Stimulated activated CD8-positive, alpha-beta memory T cell treated with anti-CD3 and anti-CD28 coated beads, Interleukin-12 subunit alpha, Interleukin-12 subunit beta, amount 100 ng/mL, for 1 hour (primary cell): ENCODE measurements at places on chromosomes 3 and 15.
A peak's percentile ranks its signal among the peaks of the same experiment; 100 is the strongest.

DNA sequence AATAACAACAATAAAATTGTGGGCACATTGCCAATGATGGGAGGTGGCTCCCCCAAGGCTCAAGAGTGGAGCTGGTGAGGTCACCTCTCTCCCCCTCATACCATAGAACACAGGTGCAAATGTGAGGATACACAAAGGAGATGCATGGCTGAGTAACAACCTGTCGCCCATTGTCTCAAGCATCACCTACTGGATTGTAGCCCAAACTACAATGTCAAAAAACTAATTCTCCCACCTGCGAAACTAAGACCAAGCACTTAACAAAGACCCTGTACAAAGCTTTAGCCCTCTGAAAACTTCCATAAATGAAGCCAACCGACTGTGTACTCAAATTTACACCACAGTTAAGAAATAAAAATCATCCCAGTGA, 50.4 kb upstream of the IGSF11 start:
- no peak for DNase-seq

GRCh38 chr15:31346367-31347066, 19.9 kb downstream of the KLF13 start:
- DNase-seq = no peak

DNA sequence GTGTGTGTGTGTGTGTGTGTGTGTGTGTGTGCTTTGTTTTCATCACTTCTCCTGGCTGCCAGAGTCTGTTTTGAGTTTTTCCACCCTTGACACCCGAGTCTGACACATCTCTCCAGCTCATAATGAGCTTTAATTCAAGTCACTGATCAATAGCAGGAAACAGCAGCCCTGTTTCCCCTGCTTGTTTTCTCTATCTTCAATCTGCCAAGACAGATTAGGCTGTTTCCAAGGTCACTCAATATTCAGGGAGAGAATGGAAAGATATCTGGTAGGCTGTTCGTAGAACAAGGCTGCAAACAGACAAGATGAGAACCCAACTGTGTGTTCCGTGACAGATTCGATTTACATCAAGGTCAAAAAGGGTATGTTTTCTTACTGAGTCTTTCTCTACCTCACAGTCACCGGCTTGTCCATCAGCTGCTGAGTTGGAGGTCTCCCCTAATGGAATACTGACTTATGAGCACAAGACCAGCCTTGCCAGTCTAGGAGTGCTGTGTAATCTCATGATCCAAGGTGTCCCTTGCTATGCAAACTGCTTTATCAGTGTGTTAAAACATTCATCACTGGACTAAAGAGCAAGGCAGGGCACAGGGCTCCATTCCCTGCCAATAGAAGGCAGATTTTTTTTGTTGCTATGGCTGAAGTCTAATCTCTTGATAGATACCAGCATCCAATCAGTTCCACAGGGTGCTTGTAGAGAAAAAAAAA, 187.9 kb upstream of the LMCD1 start:
- DNase-seq = no peak

- no peak for DNase-seq
Observed at GRCh38 chr3:188533612-188534357, 379.8 kb downstream of the LPP start.

- DNase-seq = no peak
Observed at GRCh38 chr3:138949445-138950005, 2.5 kb downstream of the FOXL2NB start.

DNA sequence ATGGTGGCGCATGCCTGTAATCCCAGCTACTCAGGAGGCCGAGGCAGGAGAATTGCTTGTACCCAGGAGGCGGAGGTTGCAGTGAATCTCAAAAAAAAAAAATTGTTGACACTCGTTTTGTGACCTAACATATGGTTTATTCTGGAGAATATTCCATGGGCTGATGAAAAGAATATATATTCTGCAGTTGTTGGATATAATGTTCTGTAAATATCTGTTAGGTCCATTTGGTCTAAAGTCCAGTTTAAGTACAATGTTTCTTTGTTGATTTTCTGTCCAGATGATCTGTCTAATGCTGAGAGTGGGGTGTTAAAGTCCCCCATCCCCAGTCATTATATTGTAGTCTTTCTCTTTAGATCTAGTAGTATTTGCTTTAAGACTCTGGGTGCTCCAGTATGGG, 15.6 kb downstream of the IL20RB start:
- DNase-seq = no peak

DNA sequence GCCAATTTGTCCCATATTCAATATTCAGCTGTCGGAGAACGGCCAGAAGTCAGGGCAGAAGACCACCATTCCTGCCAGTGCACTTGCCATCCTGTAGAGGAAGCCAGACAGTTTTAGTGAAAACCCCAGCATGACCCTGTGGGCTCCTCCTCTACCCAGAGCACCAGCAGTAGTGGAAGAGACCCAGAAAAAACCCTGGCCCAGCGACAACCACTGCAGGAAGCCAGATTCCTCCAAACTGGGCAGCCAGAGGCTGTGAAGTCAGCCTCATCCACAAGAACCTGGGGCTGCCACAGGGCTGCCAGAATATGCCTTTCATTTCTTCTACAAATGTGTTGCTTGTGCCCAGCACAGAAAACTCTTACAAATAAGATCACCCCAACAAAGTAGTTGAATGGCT, 67.3 kb downstream of the HMCES start:
- DNase-seq = no peak

GRCh38 chr15:95252404-95252803, 1021.0 kb downstream of the MCTP2 start:
- DNase-seq = no peak

DNA sequence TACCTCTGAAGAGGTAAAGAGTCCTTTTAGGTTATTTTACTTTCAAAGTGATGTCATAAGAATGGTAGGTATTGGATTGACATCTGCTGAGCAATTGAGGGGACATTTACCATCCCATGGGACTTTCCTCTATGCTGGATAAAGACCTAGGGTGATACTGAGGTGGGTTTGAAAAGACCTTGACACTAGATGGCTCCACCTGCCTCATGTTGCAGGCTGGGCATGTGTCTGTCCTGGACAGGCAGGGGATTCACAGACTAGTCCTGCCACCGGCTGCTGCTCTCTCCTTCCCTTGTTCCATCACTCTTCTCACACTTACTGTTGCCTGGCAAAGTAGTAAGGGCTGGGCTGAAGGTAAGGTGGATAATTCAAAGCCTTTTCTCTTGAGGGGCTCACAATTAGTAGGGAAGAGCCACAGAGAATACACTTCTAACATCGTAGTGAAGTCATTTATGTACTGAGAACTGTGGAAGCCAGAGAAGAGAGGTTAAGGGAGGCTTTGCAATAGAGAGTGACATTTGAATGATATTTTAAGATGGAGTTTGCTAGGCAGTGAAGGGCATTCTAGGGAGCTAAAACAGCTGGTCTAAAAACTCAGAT, 27.7 kb downstream of the TRAK1 start:
- DNase-seq = no peak

GRCh38 chr3:99862208-99862607, 44.5 kb downstream of the CMSS1 start:
- no peak for DNase-seq

- DNase-seq = no peak
Observed at GRCh38 chr3:182323898-182324297, 469.4 kb upstream of the ATP11B start.

DNA sequence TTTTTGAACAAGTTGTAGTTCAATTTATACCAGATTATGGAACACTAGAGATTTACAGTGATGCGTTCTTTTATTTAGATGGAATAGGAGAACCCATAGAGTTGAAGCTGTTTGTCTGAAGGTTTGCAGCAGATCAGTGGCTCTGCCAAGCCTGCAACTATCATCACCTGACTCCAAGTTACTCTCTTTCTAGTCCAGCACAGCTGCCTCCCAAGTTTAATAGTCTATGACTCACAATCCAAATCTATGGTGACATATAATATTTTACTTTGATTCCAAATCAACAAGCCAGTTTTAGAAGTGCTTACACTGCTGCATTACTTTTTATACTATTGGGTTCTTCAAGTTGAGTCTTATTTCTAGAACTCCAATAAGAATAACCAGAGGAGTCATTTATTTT, 400.4 kb downstream of the LPP start:
- no peak for DNase-seq

- DNase-seq = no peak
Observed at GRCh38 chr3:184228376-184229137, 828 bp upstream of the VWA5B2 start.

DNA sequence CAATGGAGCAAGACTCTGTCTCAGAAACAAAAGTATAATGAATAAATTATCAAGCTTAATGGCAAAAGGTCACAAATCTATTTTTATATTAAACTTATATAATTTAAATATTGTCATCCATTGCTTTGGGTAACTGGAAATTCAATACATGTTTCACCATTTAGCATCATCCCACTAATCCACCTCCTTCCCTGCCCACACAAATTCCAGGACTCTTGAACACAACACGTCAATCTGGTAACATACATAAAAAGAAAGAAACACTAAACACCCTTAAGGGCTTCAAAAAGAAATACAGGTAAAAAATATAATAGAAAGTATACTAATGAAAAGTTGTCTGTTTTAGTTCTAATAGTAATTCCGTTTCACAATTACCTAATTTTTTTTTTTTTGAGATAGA, 149.4 kb downstream of the STAG1 start:
- DNase-seq = no peak

GRCh38 chr3:11187681-11188080, 33.4 kb downstream of the HRH1 start:
- DNase-seq = no peak

DNA sequence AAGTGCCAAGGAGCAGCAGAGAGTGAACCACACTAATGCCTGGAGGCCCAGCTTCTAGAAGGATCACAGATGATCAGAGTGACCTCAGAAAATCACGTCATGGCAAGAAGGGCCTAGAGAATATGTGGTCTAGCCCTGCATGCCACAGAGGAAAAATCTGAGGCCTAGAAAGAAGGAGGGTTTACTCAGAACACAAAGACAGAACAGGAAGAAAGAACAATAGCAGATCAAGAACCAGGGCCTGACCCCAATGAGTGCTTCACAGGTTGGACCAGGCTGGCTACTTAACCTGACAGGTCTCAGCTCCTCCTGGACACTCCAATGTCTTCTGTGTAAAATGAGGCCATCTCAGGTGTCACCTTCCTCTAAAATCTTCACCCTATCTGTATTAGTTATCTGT, 14.2 kb downstream of the RAB6B start:
- no peak for DNase-seq

DNA sequence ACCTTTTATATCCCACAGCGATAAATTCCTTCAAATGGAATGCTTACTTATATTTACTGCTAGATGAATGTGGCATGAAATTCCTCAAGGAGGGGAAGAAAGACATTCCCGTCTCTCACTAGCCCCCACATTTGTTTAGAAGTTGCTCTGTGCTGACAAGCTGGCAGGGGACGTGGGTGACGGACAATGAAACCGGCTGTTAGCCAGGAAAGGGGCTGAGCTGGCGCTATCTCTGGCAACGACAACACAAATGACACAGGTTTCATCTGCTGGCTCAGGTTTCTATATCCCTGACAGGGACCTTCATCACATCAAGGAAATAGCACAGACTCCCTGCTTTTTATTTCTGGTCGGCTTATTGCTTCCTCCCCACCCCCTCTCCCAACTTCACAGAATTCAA, 15.8 kb downstream of the RUVBL1 start:
- DNase-seq = no peak

- no peak for DNase-seq
Observed at GRCh38 chr15:63256433-63257274, 20.8 kb upstream of the APH1B start.

- no peak for DNase-seq
Observed at GRCh38 chr3:37137516-37137915, 36.9 kb downstream of the LRRFIP2 start.

DNA sequence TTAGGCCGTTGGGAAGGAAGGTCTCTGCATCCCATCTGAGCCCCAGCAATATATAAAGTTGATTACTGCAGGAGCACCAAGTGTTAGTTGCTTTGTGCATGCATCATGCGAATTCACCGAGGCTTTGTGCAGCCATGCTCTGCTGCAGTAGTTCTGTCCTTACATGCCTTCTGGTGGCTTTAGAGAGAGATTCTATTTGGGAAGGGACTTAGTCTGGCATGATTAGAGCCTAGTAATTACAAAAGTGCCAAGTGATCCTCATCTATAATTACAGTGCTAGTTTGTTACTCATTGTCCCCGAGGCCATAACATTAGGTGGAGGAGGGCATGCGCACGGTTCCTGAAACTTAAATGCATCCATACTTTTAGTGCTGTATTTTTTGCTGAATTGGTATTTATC, 353.6 kb downstream of the CNTN4 start:
- no peak for DNase-seq

- no peak for DNase-seq
Observed at GRCh38 chr3:49387721-49388120, 24.1 kb downstream of the RHOA start.

GRCh38 chr15:31440754-31441311, 114.2 kb downstream of the KLF13 start:
- no peak for DNase-seq

- DNase-seq = no peak
Observed at GRCh38 chr15:96177279-96177678, 153.2 kb upstream of the NR2F2 start.

DNA sequence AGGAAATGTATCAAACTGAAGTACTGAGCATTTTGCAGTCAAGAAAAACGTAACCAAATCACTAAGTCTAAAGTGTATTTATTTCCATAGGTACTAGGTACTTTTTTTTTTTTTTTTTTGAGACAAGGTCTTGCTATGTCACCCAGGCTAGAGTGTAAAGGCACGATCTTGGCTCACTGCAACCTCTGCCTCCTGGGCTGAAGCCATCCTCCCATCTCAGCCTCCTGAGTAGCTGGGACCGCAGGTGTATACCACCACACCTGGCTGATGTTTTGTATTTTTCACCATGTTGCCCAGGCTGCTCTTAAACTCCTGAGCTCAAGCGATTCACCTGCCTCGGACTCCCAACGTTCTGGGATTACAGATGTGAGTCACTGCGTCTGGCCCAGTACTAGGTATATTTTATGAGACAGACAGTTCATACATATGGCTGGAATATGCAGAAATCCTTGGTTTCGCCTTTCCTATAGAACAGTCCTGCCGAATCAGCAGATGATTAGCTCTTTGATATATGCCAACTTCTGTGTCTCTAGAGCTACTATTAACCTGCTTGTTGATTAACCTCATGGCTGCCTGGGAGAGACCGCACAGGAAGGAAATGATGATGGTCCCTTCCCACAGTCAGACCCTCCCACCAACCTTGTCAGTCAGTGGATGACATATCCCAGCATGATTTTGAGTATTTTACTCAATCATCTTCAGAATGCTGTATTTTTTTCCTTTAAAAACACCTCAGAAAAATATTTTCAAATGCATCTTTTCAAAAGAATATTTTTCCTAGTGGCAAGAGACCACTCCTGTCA, 32.3 kb downstream of the TMOD3 start:
- peak; percentile 37 for DNase-seq
